ENCODE measurements at places on chromosomes 16 and 17.

DNA sequence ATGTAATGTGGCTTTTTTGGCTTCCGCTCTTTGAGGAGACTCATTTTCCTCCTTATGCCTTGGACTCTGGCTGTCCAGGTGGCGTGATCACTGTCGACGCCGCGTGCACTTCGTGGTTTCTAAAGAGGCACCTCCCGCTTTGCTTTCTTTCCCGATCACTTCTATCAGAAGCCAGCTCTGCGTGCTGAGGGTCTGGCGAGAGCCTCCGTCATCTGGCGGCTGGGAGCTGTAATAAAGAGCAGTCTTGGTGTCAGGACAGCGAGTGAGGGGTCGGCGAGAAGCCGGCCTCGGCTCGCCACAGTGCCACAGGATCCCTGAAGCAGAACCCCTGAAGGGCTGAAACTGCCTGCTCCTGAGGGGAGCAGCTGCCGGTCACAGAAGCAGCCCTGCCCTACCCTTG is 7.4 kb downstream of the ZNF750 start:
- no peak for DNase-seq

GRCh38 chr16:12155235-12155634 is 178.7 kb downstream of the SNX29 start:
- no peak for DNase-seq

DNA sequence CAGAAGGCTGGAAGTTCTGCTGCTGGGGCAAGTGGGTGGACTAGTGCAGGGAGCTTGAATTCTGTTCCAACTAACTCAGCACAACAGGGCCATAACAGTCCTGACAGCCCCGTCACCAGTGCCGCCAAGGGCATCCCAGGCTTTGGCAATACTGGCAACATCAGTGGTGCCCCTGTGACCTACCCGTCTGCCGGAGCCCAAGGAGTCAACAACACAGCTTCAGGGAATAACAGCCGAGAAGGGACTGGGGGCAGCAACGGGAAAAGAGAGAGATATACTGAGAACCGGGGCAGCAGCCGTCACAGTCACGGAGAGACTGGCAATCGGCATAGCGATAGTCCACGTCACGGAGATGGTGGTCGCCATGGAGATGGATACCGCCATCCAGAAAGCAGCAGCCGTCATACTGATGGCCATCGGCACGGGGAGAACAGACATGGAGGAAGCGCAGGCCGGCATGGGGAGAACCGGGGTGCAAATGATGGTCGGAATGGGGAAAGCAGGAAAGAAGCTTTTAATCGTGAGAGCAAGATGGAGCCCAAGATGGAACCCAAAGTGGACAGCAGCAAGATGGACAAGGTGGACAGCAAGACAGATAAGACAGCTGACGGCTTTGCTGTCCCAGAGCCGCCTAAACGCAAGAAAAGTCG is 9.4 kb upstream of the PSMC5 start:
- no peak for DNase-seq

DNA sequence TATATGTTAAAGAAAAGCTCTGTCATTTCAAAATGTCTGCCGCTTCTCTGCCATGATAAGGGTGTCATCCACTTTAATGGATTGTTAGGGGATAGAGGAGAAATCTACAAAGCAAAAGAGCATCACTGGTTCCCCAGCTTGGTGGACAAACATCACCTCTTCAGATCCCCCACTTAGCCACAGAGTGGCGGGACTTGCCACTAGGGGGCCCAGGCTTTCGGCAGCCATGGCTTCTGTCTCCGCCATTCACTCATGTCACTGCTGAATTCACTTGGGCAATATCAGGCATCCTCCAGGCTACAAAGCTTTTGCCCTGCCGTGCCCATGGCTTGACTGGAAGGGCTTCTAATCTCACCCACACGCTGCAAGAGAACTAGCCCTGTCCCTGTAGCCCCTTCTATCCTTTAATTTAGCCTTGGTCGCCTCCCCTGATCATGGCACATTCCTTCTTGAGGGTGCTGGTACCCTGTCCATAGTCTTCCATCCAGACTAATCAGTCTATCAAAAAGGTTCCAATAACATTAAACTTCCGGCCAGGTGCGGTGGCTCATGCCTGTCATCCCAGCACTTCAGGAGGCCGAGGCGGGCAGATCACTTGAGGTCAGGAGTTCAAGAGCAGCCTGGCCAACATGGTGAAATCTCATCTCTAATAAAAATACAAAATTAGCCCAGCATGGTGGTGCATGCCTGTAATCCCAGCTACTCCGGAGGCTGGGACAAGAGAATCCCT is 34.7 kb downstream of the SBK1 start:
- peak; percentile 44 for DNase-seq

DNA sequence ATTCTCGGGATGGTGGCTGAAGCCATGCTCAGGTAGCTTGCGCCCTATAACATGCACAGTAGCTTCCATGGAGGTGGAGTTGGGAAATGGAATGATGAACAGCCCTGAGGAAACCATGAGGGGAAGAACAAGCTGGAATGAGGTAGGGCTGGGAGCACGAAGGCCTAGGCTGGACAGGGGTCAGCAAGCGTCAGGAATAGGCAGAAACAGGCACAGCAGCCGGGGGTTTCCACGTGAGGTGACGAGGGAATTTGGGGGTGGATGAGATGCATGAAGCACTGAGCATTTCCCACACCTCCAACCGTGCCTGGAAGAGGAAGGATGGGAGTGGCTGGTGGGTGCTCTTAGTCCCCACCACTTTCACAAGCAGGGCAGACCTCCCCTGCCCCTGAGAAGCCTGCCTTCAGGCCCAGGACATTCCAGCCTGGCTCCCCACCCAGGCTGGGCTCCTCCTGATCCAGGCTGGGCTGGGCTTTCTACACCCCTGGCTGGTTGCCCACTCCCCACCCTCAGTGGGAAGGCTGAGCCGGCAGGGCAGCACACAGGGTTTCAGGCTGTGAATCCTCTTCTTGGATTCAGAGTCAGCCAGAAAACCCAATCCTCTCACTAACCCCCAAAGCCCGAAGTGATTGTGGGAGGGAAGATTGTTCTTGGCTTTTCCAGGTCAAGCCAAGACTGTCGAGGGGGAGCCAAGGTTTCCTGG is 21.9 kb downstream of the PLEKHG4 start:
- DNase-seq, result no peak

DNA sequence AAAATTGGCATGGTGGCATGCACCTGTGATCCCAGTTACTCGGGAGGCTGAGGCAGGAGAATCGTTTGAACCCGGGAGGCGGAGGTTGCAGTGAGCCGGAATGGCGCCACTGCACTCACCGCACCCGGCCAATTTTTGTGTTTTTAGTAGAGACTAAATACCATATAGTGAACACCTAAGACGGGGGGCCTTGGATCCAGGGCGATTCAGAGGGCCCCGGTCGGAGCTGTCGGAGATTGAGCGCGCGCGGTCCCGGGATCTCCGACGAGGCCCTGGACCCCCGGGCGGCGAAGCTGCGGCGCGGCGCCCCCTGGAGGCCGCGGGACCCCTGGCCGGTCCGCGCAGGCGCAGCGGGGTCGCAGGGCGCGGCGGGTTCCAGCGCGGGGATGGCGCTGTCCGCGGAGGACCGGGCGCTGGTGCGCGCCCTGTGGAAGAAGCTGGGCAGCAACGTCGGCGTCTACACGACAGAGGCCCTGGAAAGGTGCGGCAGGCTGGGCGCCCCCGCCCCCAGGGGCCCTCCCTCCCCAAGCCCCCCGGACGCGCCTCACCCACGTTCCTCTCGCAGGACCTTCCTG is at the start of gene HBQ1:
Gene HBQ1, plus strand, starts transcription at position 359 of the 575 bp plus-strand sequence. Its CDS starts 28 bp downstream, at position 387.
- DNase-seq, result peak; percentile 31

DNA sequence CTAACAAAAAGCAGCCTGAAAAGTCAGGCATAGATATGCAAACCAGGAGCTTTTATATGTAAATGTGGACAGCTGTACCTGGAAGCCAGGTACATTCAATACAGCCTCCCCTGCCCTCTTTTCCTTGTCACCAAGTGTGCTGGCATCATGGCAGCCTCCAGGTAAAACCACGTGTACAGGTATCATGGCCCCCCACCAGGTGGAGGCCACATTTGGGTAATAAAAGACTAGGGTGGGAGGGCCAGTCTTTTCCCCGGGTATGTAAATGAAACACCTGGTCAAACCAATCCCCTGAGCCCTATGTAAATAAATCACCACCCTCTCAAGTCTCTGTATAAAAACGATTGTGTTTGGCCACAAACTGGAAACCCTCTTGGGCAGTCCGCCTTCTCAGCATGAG is 226.4 kb upstream of the GOT2 start:
- no peak for DNase-seq

- DNase-seq, result no peak
These were observed 25.6 kb downstream of the MSI2 start for GRCh38 chr17:57281887-57282286.

DNA sequence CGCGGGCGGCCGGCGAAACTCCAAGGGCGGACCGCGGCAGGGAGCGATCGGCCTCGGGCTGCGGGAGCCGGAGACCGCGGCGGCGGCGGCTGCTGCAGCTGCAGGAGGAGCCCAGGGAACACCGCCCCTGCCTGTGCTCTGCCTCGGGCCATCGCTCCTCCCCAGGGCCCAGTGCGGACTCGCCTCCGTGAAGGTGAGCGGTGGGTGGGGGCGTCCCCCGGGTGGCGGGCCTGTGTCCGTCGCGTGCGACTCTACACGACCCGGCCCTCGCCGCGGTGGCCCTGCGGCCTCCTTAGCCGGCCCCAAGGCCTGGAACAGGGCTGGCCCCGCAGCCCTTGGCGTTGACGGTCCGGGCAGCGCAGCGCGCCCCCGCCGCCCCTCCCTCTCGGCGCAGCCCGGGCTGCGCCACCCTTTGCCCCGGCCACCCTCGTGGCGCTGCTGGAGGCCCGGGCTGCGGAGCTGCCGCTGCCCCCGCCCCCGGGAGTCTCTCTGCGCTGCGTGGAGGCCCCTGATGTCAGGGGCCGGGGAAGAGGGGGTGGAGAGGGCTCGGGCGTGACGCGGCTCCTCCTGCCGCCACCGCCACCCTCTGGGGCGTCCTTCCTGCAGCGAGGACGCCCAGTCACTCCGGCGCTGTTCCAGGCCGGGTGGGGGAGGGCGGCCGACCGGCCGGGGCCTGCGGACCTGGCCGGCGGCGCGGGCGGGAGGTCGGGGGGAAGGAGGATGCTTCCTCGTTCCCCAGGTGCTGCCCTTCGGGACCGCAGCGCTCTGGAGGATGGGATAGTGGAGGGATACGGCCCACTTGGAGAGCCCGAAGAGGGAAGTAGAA is 485 bp downstream of the DYNLL2 start:
- DNase-seq, result peak; percentile 56

GRCh38 chr16:11966173-11966572 is 1.2 kb downstream of the TNFRSF17 start:
- no peak for DNase-seq

All from CD8-positive, alpha-beta memory T cell (primary cell).